ENCODE measurements at places on chromosomes 5 and 9.

DNA sequence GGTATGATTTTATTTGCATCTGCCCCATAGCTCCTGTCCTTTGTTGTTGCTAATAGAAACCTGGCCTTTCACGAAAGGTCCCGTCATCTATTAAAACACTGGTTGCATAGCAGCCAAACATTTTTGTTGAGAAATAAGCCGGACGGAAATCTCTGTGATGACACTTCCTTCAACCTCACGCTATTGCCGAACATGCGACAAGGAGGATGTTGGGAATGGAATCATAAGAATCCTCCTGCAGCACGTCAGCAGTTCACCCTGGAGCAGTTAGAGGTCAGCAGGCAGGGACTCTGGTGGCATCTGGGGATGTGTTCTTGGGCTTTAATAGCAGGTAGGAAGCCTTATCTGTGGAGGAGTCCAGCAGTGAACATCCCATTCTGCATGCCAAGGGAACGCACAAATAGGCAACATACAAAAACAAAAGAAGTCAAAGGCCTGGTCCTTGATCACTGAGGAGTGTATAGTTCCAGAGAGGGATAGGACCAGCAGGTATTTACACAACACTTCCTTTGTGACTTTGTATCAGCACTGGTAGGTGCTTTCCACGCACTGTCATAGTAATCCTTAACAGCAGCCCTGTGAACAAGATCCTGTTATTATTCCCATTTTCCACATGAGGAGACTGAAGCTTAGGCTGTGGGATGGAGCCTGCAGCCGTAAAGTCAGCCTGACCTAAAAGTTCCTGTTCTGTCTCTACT lies 33.4 kb downstream of the ARHGAP26 start:
- no peak overlapping the region for H3K4me3 ChIP-seq
- no peaks in the 10 kb centered on the region for H3K27me3 ChIP-seq
- peak overlapping the region; percentile 25 for H3K27ac ChIP-seq
- no peaks in the 10 kb centered on the region for H3K4me1 ChIP-seq

- no peaks in the 10 kb centered on the region for H3K4me1 ChIP-seq
- H3K27ac ChIP-seq = no peak overlapping the region
- no peaks in the 10 kb centered on the region for H3K27me3 ChIP-seq
- DNase-seq = no peak
- no peak overlapping the region for H3K4me3 ChIP-seq
These were observed 105.7 kb downstream of the TMC1 start for GRCh38 chr9:72627147-72627546.

DNA sequence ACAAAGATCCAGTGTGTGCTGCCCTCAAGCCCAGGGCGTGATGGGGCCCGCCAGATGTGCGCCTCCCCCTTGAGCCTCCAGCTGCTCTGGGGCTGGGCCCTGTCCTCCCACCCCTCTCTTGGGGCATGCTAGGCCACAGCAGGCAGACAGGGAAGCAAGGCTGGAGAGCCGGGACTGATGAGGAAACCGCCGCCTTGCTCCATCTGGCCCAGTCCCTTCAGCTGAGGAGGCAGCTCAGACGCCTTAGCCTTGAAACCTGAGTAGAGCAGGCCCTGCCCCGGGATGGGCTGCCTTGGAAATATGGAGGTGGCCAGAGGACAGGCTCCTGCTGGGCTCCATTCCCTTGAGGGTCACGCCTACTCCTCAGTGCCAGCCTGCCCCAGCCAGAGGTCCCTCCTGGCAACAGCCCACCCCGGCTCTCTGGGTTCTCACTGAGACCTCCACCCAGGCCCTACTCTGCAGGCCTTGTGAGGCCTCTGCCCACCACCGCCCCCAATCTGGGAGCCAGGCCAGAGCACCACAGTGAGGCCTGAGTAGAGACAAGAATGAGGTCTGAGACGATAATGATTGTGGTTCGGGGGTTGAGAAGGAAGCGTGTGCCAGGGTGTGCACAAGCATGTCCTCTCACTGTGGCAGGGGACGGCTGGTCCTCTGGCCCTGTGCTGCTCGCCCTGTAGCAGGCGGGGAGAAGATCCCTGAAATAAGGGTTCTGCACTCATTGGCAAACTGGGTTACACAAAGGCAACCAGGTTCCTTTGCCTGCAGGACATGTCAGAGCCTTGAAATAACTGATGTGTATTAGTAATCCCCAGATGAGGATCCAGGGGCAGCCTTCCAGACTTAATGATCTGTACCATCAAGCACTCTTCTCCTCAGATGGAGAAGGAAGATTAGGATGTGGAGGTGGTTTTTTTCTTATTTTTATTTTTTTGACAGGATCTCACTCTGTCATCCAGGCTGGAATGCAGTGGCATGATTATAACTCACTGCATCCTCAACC lies 30.9 kb downstream of the CXXC5 start:
- H3K36me3 ChIP-seq = no peaks in the 10 kb centered on the region
- H3K27ac ChIP-seq = no peak overlapping the region
- H3K4me1 ChIP-seq = peaks cover 7% of the 10 kb centered on the region
- DNase-seq = no peak

DNA sequence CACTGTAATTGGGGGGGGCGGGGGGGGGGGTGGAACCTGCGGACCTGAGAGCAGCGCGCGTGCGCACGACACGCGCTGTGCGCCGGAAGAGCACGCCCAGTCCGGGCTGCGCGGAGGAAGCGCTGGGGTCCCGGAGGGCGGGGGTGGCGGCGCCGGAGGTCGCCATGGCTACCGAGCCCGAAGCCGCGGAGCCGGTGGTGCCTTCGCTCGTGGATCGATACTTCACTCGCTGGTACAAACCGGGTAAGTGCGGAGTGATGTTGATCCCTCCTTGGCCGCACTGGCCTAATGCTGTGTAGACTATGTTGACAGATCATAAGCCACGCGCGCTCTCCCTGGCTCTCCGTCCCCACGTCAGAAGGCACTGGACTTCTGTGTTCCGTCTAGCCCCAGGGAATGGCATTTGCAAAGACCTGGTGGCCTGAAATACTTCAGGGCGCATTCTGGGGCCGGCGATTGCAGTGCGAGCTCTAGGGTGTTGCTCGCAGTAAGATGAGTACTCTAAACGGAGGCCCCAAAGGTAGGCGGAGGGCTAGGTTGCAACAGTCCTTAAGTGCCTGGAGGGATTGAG lies at the start of gene ABITRAM:
TSS of gene ABITRAM (plus strand) at position 78 of the 571 bp plus-strand sequence. CDS start at position 165, 87 bp downstream.
- peak within 1 kb of the TSS; percentile 90 for H3K27ac ChIP-seq
- H3K27me3 ChIP-seq = no peaks in the 10 kb centered on the region
- no peaks in the 10 kb centered on the region for H3K36me3 ChIP-seq
- peak; percentile 72 for DNase-seq

GRCh38 chr5:33257807-33258429 lies 182.8 kb upstream of the TARS1 start:
- no peak overlapping the region for H3K27ac ChIP-seq
- DNase-seq = no peak
- H3K36me3 ChIP-seq = no peaks in the 10 kb centered on the region
- no peak overlapping the region for H3K4me3 ChIP-seq

DNA sequence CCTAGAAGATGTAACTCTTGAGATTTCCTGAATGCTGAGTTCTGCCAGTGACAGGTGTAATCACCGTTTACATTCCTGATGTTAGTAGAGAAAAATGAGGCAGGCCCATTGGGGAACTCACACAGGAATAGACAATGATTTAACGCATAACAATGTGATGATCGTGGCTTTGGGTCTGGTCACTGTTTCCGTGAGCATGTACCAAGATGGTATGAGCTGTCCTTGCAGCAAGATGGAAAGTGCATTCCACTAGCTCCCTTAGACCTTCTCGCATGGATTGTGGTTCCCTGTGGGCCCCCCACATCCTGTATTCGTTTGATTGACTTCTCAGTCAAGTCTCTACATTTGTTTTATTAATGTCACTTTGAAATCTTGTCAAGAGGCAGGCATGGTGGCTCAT lies 124.0 kb upstream of the DAP start:
- no peak for DNase-seq
- H3K4me1 ChIP-seq = no peaks in the 10 kb centered on the region
- H3K4me3 ChIP-seq = no peak overlapping the region
- H3K27me3 ChIP-seq = no peaks in the 10 kb centered on the region

Data from uterus (tissue), 4 donors.